H1 (cell line): ENCODE measurements at places on chromosomes 2 and 18. TPM values are rescaled to one million over a fixed set of nuclear protein-coding genes. Genes with fewer than 3 reads are reported as not detected.

GRCh38 chr2:188130317-188130716, 161.4 kb upstream of the GULP1 start:
- H3K36me3 ChIP-seq: no peaks in the 10 kb centered on the region
- no peak for DNase-seq
- H3K4me1 ChIP-seq: no peaks in the 10 kb centered on the region
- no peak overlapping the region for H3K27ac ChIP-seq
- H3K4me3 ChIP-seq: no peak overlapping the region

GRCh38 chr2:108449410-108450130, 564 bp downstream of the GCC2 start:
- DNase-seq: no peak
- H3K4me1 ChIP-seq: no peaks in the 10 kb centered on the region
- H3K36me3 ChIP-seq: peaks cover 22% of the 10 kb centered on the region; the same call in 1 of the 2 replicates
- peak overlapping the region; percentile 95 for H3K4me3 ChIP-seq
- peak overlapping the region; percentile 82 for H3K27ac ChIP-seq

- DNase-seq: no peak
- H3K27me3 ChIP-seq: peaks cover 18% of the 10 kb centered on the region
- no peak overlapping the region for H3K4me3 ChIP-seq
- peaks cover 11% of the 10 kb centered on the region for H3K4me1 ChIP-seq
- no peak overlapping the region for H3K27ac ChIP-seq
- no peaks in the 10 kb centered on the region for H3K36me3 ChIP-seq
Measured at GRCh38 chr2:218014706-218015585, 12.2 kb upstream of the TNS1 start.

GRCh38 chr2:6674381-6674780, 191.3 kb downstream of the CMPK2 start:
- no peak for DNase-seq
- no peaks in the 10 kb centered on the region for H3K4me1 ChIP-seq
- no peaks in the 10 kb centered on the region for H3K27me3 ChIP-seq
- H3K4me3 ChIP-seq: no peak overlapping the region
- no peaks in the 10 kb centered on the region for H3K36me3 ChIP-seq

DNA sequence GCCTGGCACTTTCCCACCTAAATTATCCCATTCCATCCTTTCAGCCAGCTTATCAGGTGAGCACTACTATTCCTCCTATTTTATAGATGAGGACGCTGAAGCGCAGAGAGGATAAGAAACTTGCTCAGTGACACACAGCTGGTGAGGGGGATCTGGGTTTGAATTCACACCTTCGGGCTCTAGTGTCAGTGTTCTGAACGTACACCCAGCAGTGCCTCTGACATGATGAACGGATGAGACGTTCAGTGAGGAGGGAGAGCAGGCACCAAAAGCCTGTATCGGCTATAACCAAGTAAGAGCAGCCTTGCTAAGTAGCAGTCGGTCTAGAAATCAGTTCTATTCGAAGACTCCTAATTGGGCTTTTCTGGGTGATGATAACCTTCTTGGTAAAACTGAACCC, 167.0 kb downstream of the ASB1 start:
- no peak overlapping the region for H3K27ac ChIP-seq
- H3K27me3 ChIP-seq: no peaks in the 10 kb centered on the region
- no peak for DNase-seq
- H3K4me3 ChIP-seq: no peak overlapping the region
- H3K36me3 ChIP-seq: no peaks in the 10 kb centered on the region

DNA sequence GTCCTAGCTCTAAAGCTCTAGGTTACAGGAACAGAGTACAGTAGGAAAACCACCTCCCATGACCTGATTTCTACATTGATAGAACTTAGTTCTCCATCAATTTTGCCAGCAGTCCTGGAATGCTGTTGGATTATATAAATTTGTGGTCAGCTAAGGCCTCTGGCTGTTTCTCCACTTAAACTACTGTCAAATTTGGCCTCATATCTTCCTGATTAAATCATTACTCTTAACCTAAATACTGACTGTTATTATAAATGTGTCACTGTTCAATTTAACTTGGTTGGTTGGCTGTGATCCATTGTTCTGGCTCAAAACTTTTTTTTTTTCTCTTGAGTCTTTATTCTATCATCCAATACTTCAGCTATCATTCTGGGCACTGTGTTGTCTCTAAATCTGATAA, 71.2 kb downstream of the TGFA start:
- no peak overlapping the region for H3K4me3 ChIP-seq
- no peaks in the 10 kb centered on the region for H3K27me3 ChIP-seq
- H3K27ac ChIP-seq: no peak overlapping the region
- DNase-seq: no peak
- no peaks in the 10 kb centered on the region for H3K36me3 ChIP-seq
- H3K4me1 ChIP-seq: no peaks in the 10 kb centered on the region; the same call in 1 of the 2 replicates

- no peak for DNase-seq
- H3K27me3 ChIP-seq: no peaks in the 10 kb centered on the region
Measured at GRCh38 chr18:75574187-75574586, 146.7 kb upstream of the SMIM21 start.

- H3K36me3 ChIP-seq: no peaks in the 10 kb centered on the region; the same call in 1 of the 2 replicates
- peaks cover 8% of the 10 kb centered on the region for H3K4me1 ChIP-seq
- H3K27ac ChIP-seq: no peak overlapping the region
- H3K4me3 ChIP-seq: no peak overlapping the region
Measured at GRCh38 chr2:235024931-235025773, 73.3 kb downstream of the SH3BP4 start.

GRCh38 chr2:100291152-100291970, 30.9 kb downstream of the LONRF2 start:
- DNase-seq: no peak
- no peak overlapping the region for H3K27ac ChIP-seq
- H3K27me3 ChIP-seq: no peaks in the 10 kb centered on the region
- peaks cover 12% of the 10 kb centered on the region for H3K4me1 ChIP-seq
- no peak overlapping the region for H3K4me3 ChIP-seq

DNA sequence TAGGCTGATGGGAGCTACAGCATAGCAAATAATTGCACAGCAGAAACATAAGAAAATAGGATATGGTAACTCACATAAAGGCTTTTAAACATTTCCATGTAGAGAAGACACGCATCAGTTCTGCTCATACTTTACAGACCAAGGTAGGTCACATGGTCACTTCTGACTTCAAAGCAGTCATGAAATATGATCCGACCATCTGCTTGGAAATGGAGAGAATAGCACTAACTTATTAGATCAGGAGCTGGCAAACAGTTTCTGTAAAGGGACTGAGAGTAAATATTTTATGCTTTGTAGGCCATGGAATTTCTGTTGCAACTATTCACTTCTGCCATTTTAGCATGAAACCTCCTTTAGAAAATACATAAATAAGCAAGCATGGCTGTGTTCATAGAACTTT, 936.6 kb upstream of the FANCL start:
- H3K36me3 ChIP-seq: no peaks in the 10 kb centered on the region
- H3K27ac ChIP-seq: no peak overlapping the region
- no peak for DNase-seq
- H3K4me1 ChIP-seq: no peaks in the 10 kb centered on the region; the same call in 1 of the 2 replicates

DNA sequence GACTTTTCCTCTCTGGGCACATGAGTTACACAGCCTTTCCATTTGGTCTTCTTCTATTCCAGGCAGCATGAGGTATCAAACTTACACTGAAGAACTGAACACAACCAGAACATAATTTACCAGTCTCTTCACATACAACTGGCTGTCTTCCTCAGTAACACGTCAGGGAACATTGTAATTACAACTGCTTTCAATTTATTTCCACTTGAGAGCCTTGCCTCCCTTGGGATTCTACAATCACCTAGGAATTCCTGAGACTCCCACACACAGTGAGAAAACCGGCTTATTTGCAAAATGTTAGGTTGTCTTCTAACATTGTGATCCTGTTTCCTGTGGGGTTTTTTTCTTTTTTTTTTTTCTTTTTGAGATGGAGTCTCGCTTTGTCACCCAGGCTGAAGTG, 149.9 kb downstream of the TMX3 start:
- H3K4me1 ChIP-seq: peaks cover 7% of the 10 kb centered on the region; the same call in 1 of the 2 replicates
- no peaks in the 10 kb centered on the region for H3K36me3 ChIP-seq
- no peak overlapping the region for H3K27ac ChIP-seq

C2orf72 gene
- polyA plus RNA-seq: 1.7 and 2.6 TPM in 2 replicates

GULP1 gene
- 56.4 and 69.7 TPM in 2 replicates for polyA plus RNA-seq

ERICH2 gene
- polyA plus RNA-seq: 0.20 TPM in 1 of 2 replicates, not detected in the other
